MV-4-11 (cell line): ENCODE measurements at places on chromosomes 6 and 20.

DNA sequence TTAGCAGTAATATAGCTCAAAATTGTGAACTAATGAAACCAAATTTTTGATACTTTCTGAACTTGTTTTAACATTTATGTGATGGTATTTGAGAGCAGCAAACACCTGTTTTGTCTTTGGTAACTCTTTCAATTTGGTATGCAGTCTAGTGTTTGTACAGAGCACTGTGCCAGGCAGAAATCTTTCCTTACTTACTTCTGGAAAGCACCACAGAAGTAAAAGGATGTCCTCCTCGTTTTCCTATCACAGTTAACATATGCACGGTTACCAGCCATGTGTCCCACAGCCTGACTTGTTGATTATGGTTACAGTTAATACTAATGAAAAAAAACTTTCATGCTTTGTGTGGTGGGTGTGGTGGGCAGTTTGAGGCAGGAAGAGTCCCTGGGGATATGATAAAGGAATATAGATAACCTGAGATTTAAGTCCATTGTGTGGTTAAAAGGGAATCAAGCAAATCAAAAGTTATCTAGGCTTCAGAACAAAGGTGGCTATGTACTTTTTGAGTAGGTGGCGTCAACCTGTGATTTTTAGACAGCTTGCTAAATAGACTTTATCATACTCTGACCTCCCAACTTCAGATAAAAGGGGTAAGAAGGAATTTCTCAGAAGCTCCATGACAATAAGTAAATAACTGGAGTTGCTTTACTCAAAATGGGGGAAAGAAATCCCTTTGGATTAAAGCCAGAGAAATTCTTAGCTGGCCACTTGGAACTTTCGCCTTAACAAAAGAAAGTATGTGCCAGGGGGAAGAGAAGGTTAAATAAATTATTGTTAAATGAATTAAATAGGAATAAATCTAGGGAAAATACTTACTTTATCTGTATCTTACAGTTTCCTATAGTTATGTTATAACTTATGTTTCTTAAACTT, 20.1 kb upstream of the COL10A1 start:
- DNase-seq, result no peak

DNA sequence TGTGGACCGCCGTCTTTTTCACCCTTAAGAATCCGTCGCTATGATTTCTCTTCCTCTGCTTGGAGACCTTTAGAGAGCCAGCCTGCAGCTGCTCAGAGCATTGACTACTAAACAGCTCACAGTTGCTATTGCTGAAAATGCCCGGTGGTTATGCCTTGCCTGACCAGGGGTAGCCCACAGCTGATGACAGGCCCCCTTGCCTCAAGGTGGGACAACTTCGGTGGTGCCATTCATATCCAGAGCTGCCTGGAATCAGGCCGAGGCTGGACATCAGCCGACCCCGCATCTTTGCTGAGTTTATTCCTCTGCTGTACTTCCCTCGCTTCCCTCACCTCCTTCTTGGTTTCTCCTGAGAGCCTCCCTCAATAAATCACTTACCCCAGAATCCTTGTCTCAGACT, 39.6 kb downstream of the OVOL2 start:
- DNase-seq, result no peak

- DNase-seq, result no peak
These were observed 33.9 kb upstream of the TBX18 start for GRCh38 chr6:84798257-84798656.

DNA sequence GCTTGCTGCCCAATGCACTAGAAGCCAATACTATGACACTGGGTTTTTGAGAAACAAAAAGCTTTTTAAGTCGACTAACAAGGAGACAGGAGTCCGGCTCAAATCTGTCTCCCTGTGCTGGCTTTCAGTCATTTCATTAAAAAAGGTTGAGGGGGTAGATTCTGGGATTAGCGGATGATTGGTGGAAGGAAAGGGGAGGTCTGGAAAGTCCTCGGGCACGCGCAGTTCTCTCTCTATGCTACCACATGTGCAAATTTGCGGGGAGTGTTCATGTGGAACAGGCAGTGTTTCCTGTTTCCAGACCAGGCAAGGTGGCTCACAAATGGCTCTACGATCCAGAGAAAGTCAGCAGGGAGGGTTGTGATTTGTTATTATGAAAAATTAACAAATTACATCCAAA, 89.1 kb upstream of the TOX2 start:
- no peak for DNase-seq

DNA sequence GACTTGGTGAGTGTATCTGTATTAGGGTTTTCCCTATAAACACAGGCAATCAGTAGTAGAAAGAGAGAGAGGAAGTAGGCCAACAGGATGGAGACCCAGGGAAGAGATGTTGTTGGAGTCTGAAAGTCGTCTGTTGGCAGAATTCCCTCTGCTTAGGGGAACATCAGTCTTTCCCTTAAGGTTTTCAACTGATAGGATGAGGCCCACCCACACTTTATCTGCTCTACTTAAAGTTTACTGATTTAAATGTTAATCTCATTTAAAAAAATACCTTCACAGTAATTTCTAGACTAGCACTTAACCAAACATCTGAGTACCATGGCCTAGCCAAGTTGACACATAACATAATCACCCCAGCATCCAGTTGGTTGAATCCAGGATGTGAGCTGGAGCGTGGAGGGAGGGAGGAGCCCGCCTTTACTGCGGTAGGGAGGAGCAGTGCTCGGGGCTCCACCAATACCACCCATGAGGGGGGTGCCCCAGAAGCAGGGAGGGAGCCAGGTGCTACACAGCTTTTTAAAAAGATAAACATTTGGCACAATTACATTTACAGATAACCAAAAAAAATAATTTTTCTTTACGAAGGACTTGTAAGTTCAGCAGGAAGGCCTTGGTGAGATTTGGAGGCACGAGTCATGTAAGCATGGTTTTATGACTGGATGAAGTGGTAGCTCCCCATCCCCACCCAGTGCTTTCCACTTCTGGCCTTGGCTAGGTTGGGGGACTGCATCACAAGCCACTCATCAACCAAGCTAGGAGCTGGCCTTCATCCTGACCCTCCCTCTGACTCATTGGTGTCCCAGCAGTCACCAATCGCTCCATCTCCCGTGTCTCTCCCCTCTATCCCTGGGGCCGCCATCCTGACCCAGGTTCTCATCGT, 18.4 kb upstream of the SNX9 start:
- no peak for DNase-seq

- peak; percentile 69 for DNase-seq
These were observed 306.5 kb upstream of the MAP3K7 start for GRCh38 chr6:90893400-90893799.

- no peak for DNase-seq
These were observed 448 bp upstream of the RIN2 start for GRCh38 chr20:19757487-19758132.

DNA sequence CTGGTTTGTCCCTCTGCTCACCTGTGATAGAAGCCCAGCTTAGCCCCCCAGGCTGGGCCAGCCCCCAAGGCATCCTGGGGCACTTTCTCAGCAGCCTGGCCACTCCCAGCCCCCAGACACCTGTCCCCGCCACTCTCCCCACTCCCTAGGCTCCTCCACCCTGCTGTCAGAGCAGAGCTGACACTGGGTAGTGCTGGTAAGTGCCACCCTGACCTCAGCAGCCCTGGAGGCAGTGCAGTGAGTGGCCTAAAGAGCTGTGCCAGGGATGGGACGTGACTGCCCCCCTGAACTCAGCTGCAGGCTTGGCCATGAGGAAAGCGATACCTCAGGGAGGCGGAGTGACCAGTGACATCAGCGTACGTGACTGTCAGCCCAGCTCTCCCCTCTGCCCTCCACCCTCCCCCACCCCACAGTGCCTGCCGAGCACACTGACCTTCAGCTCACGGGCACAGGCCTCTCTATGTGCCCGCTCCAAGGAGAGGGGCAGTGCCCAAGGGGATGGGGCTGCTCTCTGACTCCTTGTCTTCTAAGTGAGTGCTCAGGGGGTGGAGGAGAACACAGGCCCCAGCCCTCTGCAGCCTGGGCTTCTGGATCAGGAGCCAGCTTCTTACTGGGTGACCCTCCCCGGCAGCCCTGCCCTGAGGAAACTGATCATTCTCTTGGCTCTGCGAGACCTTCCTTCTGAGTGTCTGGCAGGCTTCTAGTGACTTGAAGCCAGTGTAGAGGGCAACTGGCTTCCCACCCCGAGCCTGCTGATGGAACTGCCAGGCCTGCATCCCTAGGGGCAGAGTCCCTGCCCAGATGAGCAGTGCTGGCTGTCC, 172.7 kb downstream of the MRPL14 start:
- DNase-seq, result no peak

DNA sequence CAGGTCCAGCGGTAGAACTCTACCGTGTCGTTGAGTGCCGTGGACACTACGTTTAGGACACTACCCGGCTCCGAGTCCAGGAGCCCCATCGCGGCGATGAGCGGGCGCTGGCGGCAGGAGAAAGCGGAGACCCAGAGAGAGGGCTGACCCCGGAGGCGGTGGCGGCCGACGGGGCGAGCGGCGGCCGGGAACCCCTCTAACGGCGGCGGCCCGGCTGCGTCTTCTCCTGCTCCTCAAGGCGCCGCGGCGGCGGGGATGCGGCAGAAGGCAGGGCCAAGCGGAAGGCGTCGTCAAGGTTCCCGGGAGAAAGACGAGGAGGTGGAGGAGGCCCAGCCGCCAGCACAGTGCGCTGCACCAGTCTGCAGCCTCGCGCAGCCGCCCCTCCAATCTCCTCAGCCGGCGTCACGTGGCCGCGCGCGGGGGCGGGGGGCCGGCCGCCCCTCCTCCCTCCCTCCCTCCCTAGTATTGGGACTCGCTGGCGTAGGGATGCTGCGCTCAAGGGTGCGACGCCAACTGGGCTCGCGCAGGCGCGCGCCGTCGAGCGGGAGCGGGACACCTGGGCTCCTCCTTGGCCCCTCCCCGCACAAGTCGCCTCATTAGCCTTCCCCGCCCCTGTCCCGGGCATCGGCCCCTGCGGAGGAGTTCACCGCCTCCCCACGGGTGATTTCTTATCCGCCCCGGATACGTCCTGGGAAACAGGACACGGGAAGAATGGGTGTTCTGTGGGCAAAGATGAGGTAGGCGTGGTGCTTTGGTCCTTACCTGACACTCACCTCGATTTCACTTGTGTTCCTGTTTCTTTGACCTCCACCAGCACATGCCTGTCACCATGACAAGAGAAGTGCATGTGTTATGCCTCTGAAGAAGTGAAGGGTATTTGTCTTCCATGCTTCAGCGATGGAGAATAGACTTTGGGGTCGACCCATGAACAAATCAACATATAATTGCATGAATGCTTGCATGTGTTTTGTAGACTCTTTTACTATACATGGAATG, at the start of gene ELOVL4:
TSS of gene ELOVL4 (minus strand) at position 363 of the 996 bp plus-strand sequence. CDS start at position 89, 274 bp downstream.
- no peak for DNase-seq

- DNase-seq, result no peak
These were observed 278.6 kb upstream of the TCF21 start for GRCh38 chr6:133610227-133610840.

GRCh38 chr6:15312500-15312899, 66.6 kb downstream of the JARID2 start:
- no peak for DNase-seq

- no peak for DNase-seq
These were observed 369.1 kb downstream of the MAFB start for GRCh38 chr20:40319741-40320516.

- DNase-seq, result peak; percentile 81
These were observed 7.0 kb downstream of the IL22RA2 start for GRCh38 chr6:137166247-137167098.

GRCh38 chr6:99297415-99297814, 52.1 kb downstream of the FAXC start:
- no peak for DNase-seq

GRCh38 chr6:15431762-15432483, 186.1 kb downstream of the JARID2 start:
- no peak for DNase-seq

DNA sequence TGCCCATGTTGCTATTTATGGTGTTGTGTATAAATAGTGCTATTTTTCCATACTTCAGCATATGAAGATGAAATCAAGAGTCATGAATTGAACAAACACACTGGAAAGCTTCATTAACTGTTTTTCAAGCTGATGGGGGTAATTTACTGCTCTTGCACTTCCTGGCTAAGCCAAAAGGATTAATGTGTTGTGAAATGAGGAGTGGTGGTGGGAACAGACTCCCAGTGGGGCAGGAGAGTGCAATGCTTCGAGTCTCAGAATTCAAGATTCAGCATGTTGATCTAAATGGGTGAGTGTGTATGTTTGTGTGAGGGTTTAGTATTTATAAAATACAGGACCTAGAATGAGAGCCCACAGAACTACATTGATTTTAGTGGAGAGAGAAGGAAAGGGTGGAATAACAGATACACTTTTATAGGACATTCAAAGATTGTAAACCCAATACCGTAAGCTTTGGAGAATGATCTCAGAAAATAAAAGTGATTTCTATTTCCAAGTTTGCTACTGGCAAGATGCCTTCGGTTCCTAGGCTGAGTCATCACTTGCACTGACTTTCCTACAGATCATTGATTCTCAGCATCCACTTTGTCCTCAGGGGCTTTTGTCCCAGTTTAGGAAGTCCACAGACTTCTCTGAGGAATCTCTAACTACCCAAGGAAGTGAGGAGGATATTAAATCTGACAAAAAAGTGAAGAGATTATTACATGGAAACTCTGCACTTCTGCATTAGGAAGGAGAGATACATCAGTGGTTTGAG, 303.6 kb downstream of the TRDN start:
- no peak for DNase-seq

DNA sequence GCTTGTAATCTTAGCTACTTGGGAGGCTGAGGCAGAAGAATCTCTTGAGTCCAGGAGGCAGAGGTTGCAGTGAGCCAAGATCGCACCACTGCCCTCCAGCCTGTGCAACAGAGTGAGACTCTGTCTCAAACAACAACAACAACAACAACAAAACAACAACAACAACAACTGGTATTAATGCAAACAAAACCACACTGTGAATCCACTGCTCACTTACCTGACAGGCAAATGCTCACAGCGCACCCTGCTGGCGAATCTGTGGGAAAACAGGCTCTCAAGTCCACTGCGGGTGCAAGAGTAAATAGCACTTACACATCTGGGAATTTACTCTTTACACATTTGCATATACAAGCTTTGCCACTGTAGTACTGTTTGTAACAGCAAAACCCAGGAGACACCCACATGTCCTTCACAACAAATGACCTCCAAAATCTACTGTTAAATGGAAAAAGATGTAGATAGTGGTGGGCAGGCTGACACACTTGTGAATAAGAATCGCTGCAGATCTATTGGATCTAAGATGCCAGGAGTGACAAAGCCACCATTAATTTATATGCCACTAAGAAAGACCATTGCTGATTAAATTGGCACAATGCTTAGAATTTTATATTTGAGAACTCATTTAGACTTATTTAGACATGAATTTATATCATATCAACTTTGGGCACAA, 29.3 kb downstream of the NSFL1C start:
- peak; percentile 68 for DNase-seq

- DNase-seq, result no peak
These were observed 9.3 kb upstream of the PRR18 start for GRCh38 chr6:166317261-166318212.

- DNase-seq, result no peak
These were observed 45.0 kb upstream of the RIPOR2 start for GRCh38 chr6:24980507-24981385.
